Endothelial cell of coronary artery (primary cell): ENCODE measurements at places on chromosomes 1 and 21. TPM values are rescaled to one million over a fixed set of nuclear protein-coding genes. Genes with fewer than 3 reads are reported as not detected.

Gene TMPRSS3
- total RNA-seq: not detected in 2 replicates

Gene C1QC
- total RNA-seq: not detected in 2 replicates

Gene GIPC2
- total RNA-seq: 18.6 and 23.3 TPM in 2 replicates

Gene FCRL6
- under 0.01 TPM in 1 of 2 replicates, not detected in the other for total RNA-seq

Gene KRTAP19-3
- total RNA-seq: not detected in 2 replicates

Gene MTARC2
- total RNA-seq: 3.1 and 12.7 TPM in 2 replicates
